ENCODE measurements at places on chromosomes 1 and 21.

DNA sequence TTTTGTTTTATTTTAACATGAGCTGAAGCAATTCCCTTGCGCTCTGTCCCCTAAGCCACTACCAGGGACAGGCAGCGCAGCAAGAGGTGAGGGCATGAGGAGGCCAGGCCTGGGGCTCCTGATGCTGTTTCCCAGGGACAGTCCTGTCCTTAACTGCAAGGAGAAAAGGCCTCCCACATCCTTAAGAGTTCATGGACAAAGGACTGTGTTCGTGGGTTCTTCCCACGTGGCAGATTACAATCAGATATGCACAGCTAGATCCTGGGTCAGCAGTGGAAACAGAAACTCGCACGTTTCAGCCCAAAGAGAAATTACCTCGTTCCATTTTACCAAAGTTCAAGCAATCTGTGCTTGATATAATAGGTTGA is 85.8 kb downstream of the MIS18A start:
- DNase-seq, result no peak

- DNase-seq, result no peak
These were observed 2.5 kb downstream of the LMX1A start for GRCh38 chr1:165353731-165354671.

DNA sequence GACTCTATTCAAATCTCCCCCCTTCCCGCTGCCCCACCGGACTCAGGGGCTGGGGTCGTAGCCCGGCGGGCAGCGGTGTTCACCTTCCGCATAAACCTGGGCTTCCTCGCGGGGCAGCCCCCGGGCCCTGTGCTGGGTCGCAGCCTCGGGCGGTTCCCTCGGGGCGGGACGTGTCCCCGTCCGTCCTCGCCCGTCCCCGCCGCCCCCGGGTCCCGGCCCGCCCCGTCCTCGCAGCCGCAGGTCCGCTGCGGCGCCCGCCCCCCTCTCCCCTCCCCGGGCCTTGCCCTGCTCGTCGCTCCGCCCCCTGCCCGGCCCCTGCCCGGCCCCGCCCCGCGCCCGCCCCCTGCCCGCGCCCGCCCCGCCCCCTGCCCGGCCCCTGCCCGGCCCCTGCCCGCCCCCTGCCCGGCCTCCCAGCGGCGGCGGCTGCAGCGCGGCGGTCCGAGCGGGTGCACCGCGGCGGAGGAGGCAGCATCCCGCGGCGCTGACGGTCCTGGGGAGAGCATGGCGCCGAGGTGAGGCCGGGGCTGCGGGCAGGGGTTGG is at the start of gene COL18A1:
TSS of gene COL18A1 (plus strand) at position 436 of the 541 bp plus-strand sequence. CDS start at position 502, 66 bp downstream.
- no peak for DNase-seq

DNA sequence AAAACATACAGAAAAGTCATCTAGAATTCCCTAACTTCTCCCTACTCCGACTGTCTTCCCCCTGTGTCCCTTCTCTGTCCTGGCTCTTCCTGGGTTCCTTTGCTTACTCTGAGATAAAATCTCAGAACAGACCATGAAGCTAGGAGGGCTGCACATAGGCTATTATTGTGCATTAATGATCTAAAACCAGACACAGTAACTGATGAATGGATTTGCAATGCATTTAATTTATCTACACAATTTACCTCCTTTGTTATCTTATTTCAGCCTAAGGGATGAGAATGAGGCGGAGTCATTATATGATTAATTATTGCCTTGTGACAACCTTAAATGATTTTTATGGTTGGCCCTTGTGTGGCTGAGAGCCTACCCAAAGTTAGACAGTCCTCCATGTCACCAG is 14.5 kb downstream of the RHOU start:
- DNase-seq, result no peak

- DNase-seq, result no peak
These were observed 1.8 kb upstream of the WLS start for GRCh38 chr1:68234094-68234493.

DNA sequence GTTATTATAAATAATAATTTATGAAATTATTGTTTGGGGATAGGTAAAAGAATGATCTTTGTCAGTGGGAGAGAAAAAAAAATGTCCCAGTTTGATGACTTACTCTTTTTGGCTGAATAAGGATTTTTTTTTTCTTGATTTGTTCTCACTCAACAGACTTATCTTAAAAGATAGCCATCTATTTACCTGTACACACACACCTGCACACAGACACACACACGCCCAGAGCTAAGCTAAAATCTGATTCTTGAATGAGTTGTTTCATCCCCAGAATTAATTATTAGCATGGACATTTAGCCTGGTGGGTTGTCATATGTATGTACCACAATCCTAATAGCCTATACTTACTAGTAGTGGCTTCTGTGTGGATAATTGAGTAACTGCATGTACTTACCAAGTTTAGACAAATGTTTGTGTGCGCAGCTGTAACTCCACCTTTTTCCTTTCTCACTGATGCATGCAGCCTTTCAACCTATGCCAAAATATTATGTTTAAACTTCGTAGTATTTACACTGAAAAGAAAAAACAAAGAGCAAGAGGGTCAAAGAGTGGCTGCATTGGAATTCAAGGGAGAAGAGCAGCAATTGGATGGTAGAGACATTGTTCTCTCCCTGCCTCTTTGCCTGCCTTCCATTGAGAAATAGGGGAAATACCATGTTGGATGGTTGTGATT is 174.3 kb downstream of the ADGRL2 start:
- DNase-seq, result no peak

DNA sequence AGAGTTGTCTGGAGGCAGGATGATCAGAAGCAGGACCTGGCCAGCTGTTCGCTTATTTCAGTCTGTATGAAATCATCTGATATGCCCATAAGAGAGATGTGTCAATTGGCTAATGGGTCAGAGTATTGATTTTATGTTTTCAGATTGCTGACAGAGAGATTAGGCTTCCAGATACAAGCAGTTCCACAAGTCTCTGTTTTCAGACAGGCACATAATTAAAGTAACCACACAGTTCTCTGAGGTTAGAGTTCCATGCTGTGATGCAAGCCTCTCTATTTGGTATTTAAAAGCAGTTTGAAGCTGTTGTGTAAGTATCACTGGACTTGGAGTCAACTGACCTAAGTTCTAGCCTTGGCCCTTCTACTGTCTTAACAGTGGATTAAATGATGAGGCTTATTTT is 50.1 kb downstream of the ATF6 start:
- DNase-seq, result no peak

DNA sequence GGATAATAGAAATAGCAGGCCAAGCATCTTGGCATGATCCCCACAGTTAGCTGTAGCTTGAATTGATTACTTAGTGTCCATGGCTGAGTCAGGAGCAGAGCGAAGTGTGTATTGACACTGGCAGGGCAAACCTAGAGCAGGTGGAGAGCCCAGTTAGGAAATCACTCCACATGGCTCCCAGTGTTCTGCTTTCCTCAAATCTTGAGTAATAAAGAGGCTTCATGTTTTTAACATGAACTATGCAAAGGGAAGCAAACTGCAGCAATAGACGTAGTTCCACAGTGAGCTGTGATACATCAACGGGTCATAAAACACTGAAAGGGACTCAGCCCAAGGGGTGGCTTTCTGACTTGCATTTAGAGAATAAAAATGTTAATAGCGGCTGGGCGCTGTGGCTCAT is 28.9 kb downstream of the RHEX start:
- no peak for DNase-seq

GRCh38 chr1:43042773-43043457 is 84.2 kb upstream of the SLC2A1 start:
- DNase-seq, result no peak

DNA sequence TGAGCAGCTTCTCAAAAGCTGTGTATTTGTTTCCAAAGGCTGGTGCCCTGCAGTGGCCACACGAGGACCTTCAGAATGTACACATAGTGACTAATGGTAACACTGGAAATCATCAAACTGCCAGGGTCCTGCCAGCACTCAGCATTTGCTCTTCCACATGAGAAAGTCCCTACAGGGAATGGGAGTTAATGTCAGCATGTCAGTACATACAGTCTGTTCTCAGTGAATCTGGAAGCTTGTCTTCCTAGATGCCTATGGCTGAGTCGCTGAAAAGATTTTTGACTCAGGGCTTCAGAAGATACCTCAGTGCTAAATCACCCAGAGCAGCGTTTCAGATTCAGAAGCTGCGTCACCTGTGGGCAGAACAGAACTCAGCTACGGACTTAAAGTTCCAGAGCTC is 108.2 kb downstream of the CDC7 start:
- no peak for DNase-seq

DNA sequence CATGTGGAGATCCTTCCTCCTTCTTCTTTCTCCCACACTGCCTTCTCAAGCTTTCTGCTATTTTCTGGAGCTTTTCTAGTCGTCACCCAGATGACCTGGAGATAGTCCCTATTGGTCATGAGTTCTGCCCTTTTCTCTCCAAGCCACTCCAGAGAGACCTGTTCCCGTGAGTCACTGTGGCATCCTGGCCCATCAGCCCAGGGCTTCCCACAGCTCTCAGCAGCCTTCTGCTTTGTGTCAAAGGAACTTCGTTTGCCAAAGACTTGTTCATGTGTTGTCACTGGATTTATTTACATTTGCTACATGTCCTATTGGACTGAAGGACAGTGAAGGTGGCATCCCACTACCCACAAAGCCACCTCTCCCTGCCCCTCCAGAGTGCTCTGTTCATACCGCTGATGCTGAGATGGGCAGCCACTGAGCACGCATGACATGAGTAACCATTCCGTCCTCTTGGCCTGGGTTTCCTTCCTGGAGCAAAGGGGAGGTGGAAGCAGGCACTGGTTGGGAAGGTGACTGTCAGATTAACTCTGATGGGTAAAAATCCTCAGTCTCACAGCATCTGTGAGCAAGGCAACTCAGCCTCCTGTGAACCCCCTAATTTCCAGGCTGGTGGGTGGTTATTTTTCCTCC is 119.2 kb downstream of the EDEM3 start:
- no peak for DNase-seq

All from anterior cingulate cortex (tissue), 58 donors.